ENCODE measurements at places on chromosomes 11 and 22. TPM values are rescaled to one million over a fixed set of nuclear protein-coding genes. Genes with fewer than 3 reads are reported as not detected.

DNA sequence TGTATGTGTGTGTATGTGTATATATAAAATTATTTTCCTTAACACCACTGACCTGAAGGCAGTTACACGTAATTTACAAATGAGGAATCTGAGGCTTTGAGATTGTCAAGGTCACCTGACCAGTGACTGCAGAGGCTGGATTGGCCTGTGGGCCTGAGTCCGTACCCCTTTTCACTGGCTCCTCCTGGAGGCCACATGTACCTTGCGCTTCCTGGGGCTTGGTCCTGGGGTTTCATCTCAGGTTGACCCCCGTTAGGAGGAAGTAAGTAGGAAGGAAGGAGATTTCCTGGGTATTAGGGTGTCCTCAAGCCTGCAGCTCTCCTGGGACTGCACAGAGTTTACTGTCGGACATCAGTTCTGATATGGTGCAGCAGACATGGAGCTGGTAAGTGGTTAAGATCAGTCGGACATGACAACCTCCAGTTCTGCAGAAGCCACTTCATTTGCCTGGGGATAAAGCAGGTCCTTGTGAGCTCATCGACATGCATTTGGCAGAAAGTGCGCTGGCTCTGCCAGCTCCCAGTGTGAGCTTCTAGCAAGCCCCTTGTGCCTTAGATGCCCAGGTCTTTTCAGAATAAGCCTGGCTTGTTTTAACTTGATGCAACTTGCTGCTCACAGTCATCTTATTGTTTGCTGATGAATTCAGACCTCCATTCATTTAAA is 36.6 kb downstream of the ST3GAL4 start:
- no peak for DNase-seq

- no peak for DNase-seq
These were observed 21.2 kb downstream of the UPB1 start for GRCh38 chr22:24516301-24516737.

DNA sequence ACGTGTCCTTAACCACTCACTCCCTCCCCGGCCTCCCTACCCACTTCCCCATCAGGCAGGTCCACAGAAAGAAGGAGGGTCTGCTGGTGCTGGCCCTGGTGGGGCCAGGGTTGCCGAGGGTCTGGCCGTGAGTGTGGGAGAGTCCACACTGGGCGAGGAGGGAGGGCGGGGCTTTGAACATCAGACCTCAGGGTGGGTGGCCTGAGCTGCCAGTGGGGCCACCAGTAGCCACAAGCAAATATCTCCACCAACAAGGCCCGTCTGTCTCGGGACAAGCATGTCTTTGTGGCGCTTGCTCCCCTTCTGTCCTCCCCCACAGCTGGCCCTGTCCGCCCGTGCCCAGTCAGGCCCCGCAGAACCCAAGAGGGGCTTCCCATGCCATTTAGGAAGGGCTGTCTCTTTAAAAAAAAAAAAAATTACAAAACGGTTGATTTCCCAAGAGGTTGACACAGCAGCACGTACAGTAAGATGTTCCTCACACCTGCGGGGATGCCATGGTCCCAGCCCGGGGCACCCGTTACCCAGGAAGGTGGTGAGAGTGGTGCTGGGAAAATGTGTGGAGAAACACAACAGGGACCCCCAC is 17.7 kb upstream of the TALDO1 start:
- DNase-seq, result no peak

- no peak for DNase-seq
These were observed 23.2 kb upstream of the BIRC3 start for GRCh38 chr11:102293873-102294601.

DNA sequence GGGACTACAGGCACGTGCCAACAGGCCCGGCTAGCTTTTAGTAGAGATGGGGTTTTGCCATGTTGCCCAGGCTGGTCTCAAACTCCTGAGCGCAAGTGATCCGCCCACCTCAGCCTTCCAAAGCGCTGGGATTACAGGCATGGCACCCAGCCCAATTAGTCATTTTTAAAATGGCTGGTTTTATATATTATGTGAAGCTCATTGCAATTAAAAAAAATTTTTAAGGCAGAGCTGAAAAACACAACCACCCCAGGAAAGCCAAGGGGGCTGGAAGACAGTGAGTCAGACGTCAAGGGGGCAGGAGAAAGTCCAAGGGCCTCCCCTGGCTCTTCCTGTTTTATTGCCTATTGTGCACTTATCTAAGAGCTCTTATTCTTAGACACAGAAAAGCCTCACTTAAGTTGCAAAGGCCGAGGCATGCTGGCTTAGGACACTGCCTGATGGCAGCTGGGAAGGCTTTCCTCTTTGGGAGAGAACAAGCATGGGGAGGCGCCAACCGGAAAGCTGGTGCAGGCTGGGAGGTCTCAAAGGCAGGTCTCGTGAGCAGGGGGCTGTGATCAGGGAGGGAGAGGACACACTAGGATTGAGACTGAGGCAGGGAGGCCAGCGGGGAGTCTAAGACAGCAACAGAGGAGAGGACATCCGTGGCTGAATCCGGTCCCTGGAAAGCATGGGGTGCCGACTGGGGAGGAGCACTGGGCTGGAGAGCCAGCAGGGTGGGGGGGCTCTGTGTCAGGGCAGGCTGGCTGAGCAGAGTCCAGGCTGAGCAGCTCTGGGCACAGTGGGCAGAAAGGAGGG is 11.1 kb upstream of the OSM start:
- no peak for DNase-seq

- DNase-seq, result no peak
These were observed 334.6 kb upstream of the B3GAT1 start for GRCh38 chr11:134746609-134747008.

DNA sequence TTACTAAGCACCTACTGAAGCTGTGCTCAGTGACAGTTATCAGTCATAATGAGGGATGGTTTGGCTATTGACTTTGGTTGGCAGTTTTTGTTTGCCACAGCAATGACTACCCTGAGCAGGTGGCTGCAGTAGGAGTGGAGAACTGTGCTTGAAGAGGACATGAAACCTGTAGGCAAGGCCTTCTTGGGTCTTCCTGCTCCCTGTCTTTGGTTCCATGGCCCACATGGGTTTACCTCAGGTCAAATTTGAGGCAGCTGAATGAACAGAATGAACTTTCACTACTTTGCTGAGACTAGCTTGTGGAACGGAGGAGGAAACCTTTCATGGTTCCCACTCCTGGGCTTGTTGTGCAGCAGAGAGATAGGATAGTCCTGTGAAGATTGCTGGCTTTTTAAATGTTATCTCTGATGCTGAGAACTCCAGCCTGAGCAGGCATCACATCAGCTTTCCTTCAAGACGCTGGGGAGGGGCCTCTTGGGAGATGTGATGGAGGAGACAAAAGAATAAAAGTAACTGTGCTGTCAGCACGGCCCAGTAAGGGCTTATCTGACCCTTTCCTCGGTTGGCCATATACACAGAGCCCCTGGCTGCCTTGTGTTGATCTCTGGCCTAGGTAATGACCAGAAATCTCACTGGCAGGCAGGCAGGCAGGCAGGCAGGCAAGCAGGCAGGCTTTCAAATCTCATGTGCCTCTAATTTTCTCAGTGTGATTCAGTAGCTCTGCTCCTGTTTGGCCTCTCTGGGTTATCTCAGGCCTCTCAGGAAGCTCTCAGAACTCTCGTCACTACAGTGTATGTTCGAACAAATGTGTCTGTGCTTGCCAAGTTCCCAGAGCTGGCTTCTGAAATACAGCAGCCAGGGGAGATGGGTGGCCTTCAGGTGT is 12.0 kb downstream of the STIM1 start:
- DNase-seq, result no peak

CD44 gene
- 10.2 TPM for polyA plus RNA-seq
